Stimulated activated CD8-positive, alpha-beta memory T cell treated with anti-CD3 and anti-CD28 coated beads, Interleukin-4, amount 100 ng/mL, for 24 hours (primary cell): ENCODE measurements at places on chromosomes 6 and 20.

- no peak for DNase-seq
Observed at GRCh38 chr6:74073999-74074398, 378.0 kb downstream of the CD109 start.

DNA sequence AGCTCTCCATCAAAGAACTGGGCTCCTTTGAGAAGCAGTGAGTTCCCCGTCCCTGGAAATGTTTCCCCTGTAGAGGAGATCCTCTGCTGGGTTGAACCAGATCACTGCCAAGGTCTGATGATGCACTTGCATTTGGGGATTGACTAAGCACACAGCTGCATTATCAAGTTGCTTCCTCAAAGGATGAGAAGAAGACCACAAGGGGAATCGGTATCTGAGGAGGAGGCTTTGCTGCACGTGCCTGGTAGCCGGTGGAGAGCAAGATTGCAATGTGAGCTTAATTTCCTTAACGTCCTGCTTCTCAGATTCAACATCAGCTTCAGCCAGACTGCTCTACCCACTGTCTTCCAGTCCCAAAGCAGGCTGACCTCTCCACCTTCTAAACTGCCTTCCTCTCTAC is 128.8 kb upstream of the STMND1 start:
- no peak for DNase-seq

DNA sequence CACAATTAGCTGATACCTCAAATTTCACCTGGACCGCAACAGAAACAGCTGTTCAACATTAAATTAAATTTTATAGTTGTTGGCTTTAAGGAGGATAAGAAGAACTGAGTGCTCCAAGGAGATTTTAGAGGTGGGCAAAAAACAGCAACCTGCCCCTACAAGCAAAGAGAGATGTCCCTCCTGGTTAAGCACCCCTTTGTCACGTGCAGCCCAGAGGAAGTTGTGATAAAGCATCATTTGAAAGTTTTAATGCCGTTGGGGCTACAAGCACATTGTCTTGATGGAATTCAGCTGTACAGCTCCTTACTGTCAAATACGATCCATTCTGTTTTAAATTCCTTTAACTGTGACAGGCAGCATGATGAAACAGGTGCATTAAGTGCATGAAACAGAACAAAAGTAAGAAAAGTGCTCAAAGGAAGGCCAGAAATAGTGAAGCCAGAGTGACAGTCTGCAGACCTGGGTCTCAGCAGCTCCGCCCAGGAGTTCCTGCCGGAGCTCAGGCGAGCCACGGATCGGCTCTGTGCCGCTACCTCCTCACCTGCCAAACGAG is 195.0 kb downstream of the GMPR start:
- no peak for DNase-seq

GRCh38 chr6:64249115-64249514 is 613.5 kb downstream of the PHF3 start:
- no peak for DNase-seq

DNA sequence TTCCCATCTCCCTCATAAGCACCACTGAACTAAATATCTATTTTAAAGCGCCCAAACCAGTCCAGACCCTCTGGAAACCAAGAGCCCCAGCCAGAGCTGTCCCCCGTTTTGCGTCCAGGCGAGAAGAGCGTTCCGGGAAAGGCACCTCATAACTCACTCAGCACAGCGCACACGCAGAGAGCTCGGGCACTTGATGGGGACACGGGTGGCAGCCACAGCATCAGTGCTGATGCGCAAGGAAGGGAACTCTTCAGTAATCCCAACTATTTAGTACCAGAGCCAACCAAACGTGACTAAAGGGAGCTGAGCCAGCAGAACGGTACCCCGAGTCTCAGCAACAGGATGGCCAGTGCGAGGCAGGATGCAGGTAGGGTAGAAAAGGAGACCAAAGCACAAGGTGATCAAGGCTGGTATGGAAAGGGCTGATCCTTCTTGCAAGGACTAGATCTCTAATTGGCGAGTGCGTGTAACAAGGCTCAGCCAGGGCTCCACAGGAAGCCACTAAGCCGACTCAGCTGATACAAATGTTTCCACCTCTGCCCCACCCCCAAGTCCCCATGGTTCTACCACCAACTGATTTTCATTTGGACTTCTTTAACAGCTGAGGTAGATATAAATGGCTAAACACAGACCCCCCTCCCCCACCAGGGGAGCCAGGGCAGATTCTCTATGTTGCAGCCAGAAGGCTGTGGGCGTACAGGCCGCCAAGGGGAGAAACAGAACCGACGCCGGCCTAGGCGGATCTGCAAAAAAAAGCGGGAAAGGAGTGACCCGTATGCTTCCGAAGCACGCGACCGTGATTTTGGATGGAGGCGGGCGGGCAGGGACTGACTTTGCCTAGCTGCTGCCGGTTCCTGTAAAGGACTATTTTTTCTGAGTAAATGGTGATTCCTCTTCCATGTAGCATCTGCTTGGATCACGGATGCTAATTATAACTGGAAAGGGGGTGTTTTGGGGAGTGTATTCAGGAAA is 183.5 kb upstream of the COL21A1 start:
- DNase-seq, result no peak

- DNase-seq, result no peak
Observed at GRCh38 chr6:155441112-155441465, 14.6 kb downstream of the NOX3 start.

DNA sequence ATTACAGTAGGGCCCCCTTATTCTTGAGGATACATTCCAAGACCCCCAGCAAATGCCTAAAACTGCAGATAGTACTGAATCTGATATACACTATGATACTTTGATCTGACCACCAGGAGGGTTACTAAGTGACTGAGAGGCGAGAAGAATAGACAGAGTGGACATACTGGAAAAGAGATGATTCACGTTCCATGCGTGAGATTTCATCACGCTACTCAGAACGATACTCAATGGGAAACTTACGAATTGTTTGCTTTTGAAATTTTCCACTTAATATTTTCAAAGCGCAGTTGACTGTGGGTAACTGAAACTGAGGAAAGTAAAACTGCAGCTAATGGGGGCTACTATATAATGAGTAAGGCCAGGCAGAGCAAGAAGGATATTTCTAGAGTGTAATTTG is 60.8 kb downstream of the STX11 start:
- no peak for DNase-seq

DNA sequence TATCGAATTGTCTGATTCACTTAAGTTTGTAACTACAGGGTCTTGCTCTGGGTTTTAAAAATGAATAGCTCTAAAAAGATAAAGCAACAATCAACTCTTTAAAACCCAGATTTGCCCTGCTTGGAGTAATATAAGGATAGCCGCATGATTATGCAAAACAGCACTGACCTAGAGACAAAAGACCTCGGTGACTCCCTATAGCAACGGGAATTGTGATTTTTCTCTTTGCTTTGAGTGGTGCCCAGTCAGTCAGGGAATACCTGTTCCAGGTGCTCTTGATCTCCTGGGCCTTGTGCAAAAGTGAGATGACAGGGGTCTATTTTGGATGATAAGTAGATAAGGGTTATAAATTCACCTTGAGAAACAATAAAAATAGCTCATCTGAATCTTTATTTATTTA is 336.3 kb upstream of the NOX3 start:
- no peak for DNase-seq

GRCh38 chr6:25997921-25998320 is 35.3 kb downstream of the TRIM38 start:
- DNase-seq, result no peak

DNA sequence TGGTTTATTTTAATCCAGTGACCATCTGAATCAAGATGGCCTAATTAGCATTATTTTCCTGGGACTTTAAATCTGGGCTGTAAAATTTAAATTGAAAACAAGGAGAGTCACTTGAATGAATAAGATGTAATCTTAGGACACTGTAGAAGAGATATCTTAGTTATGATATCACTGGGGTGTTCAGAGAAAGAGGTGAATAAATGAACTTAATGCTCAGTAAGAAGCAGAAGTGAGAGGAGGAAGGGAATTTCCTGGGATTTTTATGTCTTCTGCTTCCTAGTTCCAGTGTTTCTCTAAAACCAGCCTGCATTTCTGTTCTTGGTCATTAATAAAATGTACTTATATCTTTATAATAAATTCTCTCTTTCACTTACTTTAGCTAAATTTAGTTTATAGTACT is 136.8 kb upstream of the PTPRK start:
- DNase-seq, result no peak

GRCh38 chr6:90256698-90257485 is 39.8 kb downstream of the BACH2 start:
- DNase-seq, result no peak

DNA sequence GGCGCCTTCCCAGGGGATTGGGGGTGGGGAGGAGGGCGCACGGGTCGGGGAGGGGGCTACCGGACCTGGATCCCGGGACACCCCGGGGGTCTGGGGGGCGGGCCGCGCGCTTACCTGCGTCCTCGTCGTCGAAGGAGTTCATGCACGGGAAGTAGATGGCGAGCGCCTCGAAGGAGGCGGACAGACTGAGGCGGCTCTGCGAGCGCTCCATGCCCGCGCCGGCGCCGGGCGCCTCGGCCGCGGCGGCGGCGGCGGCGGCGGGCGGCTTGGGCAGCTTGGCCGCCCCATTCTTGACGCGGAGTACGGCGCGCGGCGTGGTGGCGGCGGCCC is 320 bp downstream of the RIMS4 start:
- no peak for DNase-seq

- DNase-seq, result no peak
Observed at GRCh38 chr20:11841972-11842461, 75.7 kb upstream of the BTBD3 start.

DNA sequence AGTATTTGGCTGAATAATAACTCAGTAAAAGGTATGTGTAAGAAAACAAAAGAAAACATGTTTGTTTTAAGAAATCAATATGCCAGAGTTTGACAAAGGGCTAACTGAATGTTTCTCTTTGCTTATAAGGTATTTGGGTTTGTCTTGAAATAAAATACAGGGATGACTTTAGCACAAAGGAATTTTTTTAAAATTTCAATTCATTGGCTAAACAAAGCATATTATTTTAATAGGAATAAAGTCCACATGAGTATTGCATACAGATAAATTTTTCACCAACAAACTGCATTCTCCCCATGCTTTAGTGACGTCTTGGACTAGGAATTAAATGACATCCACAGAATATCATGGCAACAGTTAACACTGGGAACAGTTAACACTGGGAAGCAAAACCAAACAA is 480.0 kb upstream of the JAG1 start:
- DNase-seq, result no peak

GRCh38 chr6:422433-423054 is 31.0 kb downstream of the IRF4 start:
- DNase-seq, result no peak

DNA sequence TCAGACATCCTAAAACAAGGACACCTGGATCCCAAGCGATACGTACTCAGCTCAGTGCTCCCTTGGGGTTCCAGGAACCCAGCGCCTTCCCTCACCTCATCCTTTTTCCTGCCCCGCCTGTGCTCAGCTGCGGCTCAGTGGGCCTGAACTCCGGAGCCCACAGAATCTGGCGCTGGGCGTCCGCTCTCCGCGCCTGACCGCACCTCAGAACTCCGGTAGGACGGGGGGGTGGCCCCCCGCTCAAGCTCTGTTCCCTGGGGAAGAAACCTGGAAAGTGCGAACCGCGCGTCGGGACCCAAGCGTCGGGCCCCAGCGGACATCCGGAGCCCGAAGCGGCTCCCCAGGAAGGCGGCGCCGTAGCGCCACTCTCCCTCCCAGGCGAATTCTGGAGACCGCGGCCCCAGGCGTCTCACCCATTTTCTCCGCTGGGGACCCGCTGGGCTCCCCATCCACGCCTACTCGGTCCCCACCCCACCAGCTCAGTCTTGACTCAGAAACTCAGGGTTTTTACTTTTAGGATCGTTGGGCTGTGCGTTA is 336 bp upstream of the LY6G5C start:
- no peak for DNase-seq

GRCh38 chr6:85435851-85436250 is 14.0 kb upstream of the NT5E start:
- no peak for DNase-seq

DNA sequence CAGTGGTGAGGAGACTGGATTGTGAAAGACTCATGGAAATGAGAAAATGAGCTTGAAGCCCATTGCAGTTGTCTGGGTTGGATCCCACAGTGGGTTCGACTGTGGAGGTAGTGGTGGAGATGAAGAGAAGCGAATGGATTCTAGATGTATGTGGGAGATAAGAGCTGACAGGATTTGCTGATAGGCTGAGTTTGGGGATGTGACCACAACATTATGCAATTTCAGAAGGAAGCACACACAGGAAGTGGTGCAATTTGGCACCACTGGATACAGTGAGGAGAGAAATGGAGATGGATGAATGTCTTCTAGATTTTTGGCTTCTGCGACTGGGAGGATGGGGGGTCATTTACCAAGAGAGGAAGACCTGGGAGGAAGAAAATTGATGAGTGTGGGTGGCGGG is 64.4 kb upstream of the MAFB start:
- no peak for DNase-seq

DNA sequence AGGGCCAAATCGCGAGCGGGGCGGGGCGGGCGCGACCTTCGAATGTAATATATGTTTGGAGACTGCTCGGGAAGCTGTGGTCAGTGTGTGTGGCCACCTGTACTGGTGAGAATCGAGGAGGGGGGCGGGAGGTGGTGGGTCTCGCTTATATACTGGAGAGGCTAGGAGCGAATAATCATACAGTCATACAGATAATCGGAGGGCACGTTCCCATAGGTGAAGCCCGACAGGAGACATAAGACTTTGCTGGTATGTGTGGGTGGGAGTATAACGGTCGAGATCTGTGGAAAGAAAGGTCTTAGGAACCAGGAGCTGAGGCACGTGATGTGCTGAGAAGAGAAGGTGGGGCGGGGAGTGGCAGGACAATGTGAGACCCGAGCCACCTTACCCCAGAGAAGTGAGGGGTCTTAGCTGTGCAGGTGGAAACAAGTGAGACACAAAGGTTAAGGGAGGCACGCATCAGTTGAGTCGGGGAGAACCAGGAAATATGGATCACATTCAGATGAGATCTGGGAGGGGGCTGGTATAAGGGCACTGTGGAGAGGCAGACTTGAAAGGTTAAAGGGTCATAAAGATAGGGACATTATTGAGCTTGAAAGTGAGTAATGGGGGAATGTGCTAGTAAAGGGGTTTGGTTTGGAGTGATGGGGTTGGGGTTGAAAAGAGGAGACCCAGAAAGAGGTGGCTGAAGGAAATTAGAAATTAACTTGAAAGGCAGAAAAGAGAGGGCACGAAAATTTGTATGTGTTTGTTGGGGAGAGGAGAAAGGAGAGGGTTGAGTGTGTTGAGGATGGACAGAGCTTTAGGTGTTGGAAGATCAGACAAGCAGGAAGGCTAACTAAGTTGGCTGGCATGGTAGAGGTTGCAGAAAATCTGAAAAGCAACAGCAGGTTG is 589 bp downstream of the RNF5 start:
- DNase-seq, result no peak

DNA sequence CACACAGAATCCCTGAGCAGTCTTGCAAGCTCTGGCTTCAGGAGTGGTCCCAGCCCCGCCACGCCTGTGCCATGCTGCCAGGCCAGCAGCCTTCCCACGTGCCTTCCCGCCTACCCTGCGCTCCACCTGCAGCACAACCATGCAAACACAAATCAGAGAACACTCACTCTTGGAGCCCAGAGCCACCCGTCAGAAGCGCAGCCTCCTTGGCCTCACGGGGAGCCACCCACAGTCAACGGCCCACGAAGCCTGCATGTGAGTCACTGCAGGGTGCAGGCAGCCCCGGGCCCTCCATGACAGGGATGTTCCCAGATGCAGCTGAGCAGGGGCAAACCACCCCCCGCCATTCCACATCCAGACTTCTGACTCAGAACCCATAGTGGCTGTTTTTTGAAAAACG is 217.0 kb downstream of the DLL1 start:
- DNase-seq, result no peak
